ENCODE measurements at places on chromosomes 4 and X. TPM values are rescaled to one million over a fixed set of nuclear protein-coding genes. Genes with fewer than 3 reads are reported as not detected.
A peak's percentile ranks its signal among the peaks of the same experiment; 100 is the strongest.

Gene TMPRSS11A
- not detected for total RNA-seq

- no peaks in the 10 kb centered on the region for H3K36me3 ChIP-seq
- no peaks in the 10 kb centered on the region for H3K27me3 ChIP-seq
- no peak overlapping the region for H3K27ac ChIP-seq
- H3K4me1 ChIP-seq = no peaks in the 10 kb centered on the region
These were observed 560.8 kb upstream of the ATOH1 start for GRCh38 chr4:93267747-93268146.

- no peaks in the 10 kb centered on the region for H3K27me3 ChIP-seq
- H3K4me1 ChIP-seq = no peaks in the 10 kb centered on the region
- no peak overlapping the region for H3K4me3 ChIP-seq
- DNase-seq = no peak
- H3K36me3 ChIP-seq = no peaks in the 10 kb centered on the region
These were observed 782.5 kb upstream of the INTU start for GRCh38 chr4:126850286-126850685.

Gene IL2
- 0.84 TPM for total RNA-seq

GRCh38 chrX:1453951-1454785 is 1.5 kb upstream of the ASMTL start:
- DNase-seq = peak; percentile 90
- no peaks in the 10 kb centered on the region for H3K27me3 ChIP-seq
- peaks cover 10% of the 10 kb centered on the region for H3K36me3 ChIP-seq
- H3K4me3 ChIP-seq = peak overlapping the region; percentile 64

- no peaks in the 10 kb centered on the region for H3K4me1 ChIP-seq
- H3K27ac ChIP-seq = no peak overlapping the region
These were observed 489.8 kb upstream of the AMOT start for GRCh38 chrX:113330416-113330815.

Data from activated CD4-positive, alpha-beta T cell treated with anti-CD3 and anti-CD28 coated beads, Interleukin-2, amount 10 ng/mL, durations not matched to agents 7 days and 5 days (primary cell).